ENCODE measurements at places on chromosomes 2 and 18.

DNA sequence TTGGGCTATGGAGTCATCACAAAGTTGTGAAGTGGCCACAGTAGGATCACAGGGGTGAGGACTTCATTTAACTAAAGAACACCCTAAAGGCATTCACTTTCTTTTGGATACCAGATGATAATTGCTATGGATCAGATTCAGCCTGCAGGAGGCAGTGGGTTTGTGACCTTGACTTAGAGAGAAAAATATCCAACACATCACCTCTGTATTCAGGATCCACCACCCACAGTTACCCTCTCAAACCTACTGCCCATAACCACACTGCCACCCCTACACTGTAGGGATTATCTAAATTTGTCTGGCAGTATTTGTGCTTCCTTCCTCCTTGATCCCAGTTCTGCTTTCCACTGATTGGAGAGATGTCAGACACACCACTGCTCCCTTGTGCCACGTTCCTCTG lies 269.4 kb downstream of the MYCN start:
- no peak for DNase-seq

- no peak for DNase-seq
These were observed 191.5 kb upstream of the FANCL start for GRCh38 chr2:58432491-58433170.

DNA sequence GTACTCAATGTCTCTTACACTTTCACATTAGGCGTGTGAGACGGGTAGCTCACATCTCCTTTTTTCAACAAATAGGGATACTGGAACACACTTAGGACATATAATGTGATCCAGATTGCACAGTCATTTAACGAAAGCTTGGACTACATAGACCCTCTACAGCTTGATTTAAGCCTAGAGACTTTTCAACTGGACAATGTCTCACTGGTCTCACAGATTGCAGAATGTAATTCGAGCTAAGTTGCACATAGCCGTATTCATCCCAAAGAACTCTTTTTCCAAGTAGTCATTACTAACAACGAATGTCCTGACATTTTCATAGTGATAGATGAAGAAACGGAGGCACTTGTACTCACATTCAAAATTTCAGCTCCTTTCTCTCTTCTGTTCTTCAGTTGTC lies 612.1 kb downstream of the ZEB2 start:
- DNase-seq: no peak

DNA sequence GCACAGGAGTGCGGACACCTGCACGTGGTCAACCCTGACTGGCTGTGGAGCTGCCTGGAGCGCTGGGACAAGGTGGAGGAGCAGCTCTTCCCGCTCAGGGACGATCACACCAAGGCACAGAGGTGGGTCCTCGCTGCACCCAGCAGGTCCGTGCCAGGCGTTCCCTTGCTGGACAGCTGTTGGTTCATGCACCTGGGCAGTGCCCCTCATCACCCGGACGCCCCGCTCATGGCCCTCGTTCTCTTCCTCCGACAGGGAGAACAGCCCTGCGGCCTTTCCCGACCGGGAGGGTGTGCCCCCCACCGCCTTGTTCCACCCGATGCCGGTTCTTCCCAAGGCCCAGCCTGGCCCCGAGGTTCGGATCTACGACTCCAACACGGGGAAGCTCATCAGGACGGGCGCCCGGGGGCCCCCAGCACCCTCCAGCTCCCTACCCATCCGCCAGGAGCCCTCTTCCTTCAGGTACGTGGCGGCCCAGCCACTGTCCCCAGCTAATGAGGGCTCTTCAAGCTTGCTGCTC lies 38.0 kb downstream of the CTDP1 start:
- DNase-seq: no peak

- no peak for DNase-seq
These were observed 69.3 kb downstream of the BCL11A start for GRCh38 chr2:60484133-60484645.

- no peak for DNase-seq
These were observed 34.8 kb upstream of the KCNF1 start for GRCh38 chr2:10876963-10877362.

DNA sequence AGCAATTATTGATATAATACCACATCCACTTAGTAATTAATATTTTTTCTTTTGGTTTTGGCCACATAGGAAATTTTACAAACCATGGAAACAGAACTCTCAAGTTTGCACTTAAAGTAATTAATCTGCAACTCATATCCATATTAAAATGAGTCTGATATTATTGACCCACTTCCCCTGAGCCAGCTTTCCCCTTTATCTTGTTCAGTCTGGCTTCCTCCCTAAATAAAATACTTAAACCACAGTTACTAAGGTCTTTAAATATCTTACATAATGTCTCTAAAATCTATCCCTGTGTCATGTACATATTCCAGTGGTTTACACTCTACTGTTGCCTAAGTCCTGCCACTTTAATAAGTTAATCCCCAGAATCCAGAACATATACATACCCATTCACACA lies 564.9 kb upstream of the FSHR start:
- DNase-seq: no peak

DNA sequence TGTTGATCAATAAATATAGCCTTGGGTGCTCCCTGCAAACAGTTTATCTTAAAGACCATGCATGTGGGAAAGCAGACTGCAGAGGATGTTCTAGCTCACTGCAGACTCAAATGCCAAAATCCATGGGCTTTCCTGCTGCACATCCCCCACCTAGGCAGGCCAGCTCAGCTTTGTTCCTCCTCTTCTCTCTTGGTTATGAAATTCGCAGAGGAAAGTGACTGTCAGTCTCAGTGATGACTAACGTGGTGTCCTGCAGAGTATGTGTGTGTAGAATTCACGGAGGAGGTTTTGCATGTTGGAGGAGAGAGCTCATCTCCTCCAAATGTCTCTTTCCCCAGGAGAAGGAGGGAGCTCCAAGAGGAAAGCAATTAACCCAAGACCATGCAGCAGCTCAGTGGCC lies 21.4 kb upstream of the KCNS3 start:
- DNase-seq: no peak

- DNase-seq: no peak
These were observed 16.4 kb upstream of the IL1RL1 start for GRCh38 chr2:102294802-102295489.

DNA sequence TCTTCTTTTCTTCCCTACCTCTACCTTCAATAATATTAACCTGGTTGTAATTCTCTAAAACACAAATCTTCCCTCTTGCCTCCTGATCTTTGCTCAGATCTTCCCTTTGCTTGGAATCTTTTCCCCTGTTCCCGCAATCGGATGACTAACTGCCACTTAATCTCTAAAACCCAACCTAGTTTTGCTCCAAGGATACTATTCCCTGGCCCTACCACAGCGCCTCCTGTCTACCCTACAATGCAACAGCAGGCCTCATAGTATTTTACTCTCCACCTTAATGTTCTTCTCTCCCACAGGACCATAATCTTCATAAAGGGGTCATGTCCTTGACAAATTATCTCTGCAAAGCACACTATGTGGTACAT lies 246.8 kb upstream of the TNP1 start:
- DNase-seq: no peak

GRCh38 chr2:120243211-120243610 lies 9.4 kb upstream of the RALB start:
- DNase-seq: no peak

GRCh38 chr2:44055229-44055628 lies 59.4 kb upstream of the LRPPRC start:
- no peak for DNase-seq

DNA sequence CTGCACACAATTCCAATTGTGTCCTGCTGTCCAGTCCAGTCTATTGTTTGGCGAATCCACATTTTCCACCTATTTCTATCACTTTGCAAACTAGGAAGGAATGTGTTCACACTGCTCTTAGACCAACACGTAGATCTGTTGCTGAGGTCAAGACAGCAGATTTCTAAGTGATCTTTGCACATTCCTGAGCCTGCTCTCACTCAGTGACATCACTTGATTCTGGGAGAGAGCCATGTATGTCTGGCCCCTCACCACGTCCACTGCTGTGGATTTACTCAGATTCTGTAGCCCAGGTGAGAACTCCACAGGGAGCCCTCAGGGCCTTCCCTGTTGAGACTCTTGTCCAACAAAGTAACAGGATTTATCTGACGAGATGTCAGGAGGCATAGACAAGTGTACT lies 317.2 kb downstream of the TSN start:
- DNase-seq: no peak

DNA sequence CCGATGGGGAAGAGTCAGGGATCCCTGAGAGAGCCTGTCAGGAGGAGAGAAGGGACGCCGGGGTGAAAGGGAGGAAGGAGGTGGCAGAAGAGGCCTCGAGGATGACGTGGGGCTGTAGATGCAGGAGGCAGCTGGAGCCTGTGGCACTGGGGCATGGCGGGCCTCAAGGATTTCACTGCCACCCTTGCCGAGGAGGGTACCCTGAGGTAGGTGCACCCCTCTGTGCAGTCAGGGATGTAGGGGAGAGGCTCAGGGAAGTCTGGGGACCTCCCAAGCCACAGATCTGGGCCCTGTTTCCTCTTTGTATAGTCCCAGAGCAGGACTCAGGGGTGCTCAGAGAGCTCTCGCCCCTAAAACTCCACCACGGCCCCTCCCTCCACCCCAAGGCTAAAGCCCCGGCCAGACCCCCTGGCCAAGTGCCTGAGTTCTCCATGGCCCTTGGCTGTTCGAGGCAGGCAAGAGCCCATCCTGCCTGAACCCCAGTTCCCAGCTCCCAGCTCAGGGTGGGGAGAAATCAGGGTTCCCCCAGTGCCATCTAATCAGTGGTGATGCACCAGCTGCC lies 39.0 kb upstream of the HDAC4 start:
- no peak for DNase-seq

DNA sequence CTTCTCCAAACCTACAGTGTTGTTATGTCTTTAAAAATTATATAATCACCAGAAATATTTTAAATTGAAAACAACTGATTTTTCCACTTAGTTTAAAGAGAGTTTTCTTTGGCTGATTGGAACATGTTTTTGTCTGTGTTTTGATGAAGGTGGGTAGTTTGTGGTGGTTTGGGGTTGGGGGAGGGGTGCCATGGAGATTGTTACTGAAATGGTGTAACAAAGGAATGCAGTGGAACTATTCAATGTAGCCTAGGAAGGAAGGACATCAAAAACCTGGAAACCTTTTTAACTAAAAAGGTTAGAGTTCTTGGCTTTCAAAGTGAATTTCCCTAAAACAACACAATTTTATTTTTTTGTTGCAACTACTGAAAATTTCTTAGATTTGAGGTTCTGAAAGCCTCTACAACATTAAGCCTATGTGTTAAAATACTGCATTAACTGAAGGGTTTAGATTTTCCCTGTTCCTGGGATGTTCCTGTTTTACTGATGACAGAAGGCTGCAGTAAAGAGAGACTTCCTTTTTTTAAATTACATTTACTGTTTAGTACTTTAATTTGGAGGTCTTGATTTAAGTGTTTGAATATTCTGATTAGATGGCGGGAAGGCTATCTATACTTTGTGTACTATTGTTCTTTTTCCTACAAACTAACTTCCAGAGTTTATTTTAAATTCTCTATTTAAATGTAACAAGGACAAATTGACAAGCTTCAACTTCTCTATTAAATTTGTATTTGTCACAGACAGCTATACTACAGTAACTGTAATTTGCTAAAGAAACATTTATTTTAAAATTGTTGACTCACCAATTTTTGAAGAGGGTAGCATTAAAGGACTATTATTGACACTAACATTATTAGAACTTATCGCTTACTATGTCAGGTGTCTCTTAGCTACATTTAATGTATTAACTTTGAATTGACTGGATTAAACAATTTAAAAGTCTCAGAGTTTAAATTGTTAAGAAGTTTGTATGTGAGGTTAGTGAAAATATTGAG lies 87.7 kb downstream of the LIMS1 start:
- peak; percentile 49 for DNase-seq

GRCh38 chr2:172270278-172271079 lies 156.9 kb upstream of the ITGA6 start:
- peak; percentile 5 for DNase-seq

DNA sequence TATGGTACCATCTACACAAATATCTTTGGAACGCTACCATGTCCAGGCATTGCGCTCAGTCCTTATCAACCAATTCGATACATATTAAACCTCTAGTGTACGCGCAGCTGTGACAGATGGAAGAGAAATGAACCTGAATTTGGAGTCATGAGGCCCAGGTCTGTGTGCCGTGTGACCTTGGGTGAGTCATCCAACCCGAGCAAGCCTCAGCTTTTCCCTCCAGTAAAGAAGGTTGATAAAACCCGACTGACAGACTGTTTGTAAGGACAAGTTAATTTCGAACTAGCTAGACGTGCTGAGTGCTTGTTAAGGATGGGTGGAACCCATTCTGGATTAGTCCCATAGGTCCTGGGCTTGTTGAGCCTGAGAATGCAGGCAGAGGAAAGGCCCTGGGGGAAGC lies 28.2 kb downstream of the GREB1 start:
- DNase-seq: no peak

- peak; percentile 61 for DNase-seq
These were observed 24.6 kb downstream of the FECH start for GRCh38 chr18:57561728-57562423.

GRCh38 chr2:236769981-236770671 lies 200.5 kb downstream of the ACKR3 start:
- no peak for DNase-seq

DNA sequence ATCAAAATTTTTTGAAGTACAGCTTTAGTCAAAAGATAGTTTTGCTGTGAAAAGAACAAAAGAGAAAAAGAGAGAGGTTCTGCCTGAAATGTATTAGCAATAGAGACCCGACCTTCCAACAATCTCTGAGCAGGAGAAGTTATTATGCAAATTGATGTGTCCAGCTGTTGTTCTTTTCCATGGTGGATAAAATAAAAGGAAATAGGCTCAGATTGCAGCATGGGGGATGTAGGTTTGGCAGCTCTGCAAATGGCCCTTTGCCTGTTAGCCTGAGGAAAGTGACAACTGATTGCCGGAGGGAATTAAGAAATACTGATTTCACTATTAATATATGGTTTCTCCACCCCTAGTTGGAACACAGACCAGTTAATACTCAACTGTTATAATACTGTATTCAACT lies 1283.2 kb upstream of the NXPH2 start:
- no peak for DNase-seq

- no peak for DNase-seq
These were observed 495.7 kb downstream of the TSN start for GRCh38 chr2:122251158-122251557.

GRCh38 chr2:208827549-208828221 lies 421.1 kb downstream of the PTH2R start:
- no peak for DNase-seq

DNA sequence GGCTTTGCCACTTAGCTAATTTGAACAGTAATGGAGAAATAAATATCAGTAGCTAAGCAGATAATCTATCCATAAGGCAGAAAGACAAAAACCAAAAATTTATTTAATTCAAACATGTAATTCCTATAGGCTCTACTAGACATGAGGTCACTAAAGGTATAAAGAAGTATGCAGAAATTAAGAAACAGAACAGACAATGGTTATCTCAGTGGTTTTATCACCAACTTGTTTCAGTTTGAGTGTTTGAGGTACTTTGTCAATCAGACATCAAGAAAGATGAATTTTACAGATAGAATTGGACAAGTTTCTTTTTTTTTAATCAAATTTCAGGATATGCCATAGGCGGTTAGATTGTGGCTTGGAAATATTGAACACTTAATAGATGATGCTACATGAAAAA lies 67.4 kb upstream of the ZEB2 start:
- DNase-seq: no peak

DNA sequence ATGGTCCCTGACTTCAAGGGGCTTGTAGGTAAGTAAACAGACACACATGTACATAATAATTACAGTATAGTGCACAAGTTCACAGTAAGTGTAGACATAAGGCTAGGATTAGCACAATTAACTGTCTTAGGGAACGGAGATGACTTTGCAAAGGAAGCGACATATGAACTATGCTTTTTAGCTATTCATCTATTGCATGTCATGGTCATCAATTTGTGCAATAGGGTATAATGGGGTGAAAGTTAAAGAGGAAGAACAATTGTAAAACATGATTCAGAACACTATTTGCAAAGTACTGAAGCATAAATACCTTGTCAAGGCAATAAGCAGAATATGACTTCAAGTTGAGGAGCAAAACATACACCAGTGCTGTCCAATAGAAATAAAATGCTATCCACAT lies 112.3 kb upstream of the SLC8A1 start:
- DNase-seq: no peak

Data from CD4-positive, alpha-beta T cell treated with Interleukin-17A for 1 hour (primary cell).